ENCODE measurements at places on chromosomes 2 and 18.

DNA sequence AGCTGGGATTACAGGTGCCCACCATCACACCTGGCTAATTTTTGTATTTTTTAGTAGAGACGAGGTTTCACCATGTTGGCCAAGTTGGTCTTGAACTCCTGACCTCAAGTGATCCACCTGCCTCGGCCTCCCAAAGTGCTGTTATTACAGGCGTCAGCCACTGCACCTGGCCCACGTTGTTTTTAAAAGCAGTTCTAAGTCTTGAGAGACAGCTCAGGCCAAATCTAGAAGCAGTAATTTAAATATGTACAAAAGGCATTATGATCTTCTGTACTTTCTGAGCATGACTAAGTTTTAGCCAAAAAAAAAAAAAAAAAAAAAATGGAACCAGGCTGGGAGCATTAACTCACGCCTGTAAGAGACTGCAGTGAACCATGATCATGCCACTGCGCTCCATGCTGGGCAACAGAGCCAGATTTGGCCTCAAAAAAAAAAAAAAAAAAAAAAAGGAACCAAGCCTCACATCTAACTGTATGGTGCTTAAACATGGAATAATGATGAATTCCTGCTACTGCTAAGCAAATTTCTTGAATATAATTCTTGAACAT lies 4.0 kb downstream of the ABHD3 start:
- DNase-seq: no peak

DNA sequence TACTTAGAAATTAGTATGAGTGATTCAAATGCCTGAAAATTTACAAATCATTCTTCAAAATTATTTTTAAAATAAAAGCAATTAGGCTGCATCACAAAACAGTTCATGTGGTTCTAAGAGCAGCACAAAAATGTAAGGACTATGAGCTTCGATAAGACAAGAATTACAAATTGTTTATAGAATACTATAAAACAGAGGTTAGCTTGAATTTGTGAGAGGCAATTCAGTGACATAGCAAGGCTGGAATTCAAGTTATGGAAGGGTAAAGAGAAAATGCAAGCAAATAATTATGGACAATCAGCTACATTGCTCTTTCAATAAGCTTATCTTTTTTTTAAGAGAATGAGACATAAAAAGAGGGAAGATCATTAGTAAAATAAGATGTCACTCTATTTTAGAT lies 7.1 kb upstream of the XIRP2 start:
- DNase-seq: no peak

DNA sequence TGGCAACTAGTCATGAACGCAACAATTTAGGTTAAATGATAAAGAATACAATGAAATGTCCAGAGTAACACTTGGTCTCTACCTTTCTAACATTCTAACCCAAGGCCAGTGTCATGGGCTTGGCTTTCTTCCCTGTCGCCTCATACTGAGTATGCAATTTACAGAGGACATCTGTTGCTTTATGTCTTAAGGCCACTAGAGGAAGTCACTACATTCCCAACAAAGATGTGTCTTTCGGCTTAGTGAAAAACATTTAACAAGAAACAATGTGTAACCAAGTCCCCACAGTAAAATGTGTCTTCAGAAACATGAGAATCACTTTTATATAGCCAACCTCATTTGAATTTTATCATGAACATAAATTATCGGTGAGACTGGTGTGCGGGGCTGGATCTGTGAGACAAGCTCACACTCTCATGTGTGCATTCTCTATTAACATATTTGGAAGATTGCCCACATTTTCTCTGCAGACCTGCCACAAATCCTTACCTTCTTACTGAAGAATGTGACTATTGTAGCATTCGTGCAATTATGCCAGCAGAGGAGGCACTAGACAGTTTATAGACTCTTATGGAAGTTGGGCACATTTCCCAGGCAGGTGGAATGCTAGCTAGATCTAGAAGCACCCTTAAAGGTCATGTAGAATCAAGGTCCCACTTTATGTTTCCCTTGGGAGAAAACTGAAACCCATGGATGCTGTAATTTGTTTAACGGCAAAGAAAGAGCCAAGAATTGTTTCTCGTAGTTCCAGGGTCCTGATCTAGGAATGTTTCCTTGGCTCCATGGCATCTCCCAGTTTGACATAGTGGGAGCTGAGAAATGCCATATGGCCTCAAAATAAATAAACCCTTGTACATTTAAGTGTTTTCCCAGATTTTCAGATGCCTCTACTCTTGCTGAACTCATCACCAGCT lies 101.8 kb downstream of the CD226 start:
- DNase-seq: no peak

DNA sequence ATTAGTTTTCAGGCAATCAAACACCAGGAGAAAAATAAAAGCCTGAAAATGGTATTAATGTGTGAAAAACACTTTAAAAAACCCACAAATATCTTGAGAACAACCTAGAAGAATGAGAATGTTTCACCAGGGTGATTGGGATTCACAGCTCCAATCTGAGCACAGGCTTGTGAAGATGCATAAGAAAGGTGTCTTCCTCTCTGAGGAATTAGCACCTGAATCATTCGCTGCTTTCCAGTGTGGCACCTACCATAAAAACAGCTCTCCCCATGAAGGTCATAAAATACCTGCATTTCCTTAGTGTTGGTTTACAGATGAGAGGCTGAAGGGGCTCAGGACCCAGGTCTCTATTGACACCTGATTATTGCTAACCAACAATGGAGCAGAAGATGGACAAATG lies 499.7 kb upstream of the KLHL29 start:
- no peak for DNase-seq

GRCh38 chr2:230343747-230344146 lies 16.8 kb downstream of the SP140L start:
- DNase-seq: no peak

DNA sequence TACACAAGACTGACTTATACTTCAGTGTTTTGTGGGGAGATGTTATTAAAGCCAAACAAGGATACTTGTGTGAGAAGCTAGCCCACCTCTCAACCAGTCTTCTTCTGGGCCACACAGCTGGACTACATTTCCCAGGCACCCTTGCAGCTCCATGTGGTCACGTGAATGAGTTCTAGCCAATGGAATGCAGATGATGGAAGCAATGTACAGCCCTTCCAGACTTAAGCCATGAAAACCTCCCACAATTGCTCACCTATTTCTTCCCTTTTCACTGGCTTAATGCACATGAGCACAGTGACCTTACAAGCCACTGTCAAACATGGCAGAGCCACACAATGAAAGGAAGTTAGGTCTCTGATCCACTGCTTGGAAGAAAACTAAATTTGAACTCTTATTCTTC lies 20.4 kb upstream of the FEZ2 start:
- DNase-seq: no peak

GRCh38 chr2:37357069-37357468 lies 12.6 kb downstream of the QPCT start:
- no peak for DNase-seq

DNA sequence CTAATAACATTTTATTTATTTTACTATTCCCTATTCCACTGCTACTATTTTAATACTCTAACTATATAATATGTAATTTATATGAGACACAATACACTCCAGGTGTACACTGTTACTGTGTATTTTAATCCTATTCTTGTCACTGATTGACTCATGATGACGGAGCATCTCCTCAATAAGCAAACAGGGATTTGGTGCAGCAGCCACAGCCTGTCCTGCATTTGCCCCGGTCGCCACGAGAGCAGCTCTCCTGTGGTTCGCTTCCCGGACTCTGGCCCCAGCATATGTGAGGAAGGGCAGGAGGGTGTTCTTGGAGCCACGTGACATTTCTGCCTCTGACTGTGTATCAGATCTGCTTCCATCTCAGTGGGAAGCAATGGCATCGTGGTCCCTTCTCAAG lies 74.1 kb upstream of the PXDN start:
- no peak for DNase-seq

GRCh38 chr18:68083131-68083530 lies 566.6 kb upstream of the DSEL start:
- DNase-seq: no peak

- no peak for DNase-seq
These were observed 151.4 kb downstream of the MBD5 start for GRCh38 chr2:148172131-148172753.

- no peak for DNase-seq
These were observed 155.7 kb downstream of the HDAC4 start for GRCh38 chr2:239245107-239245506.

- DNase-seq: no peak
These were observed 107.6 kb upstream of the MSH6 start for GRCh38 chr2:47675196-47675825.

- no peak for DNase-seq
These were observed 65.6 kb downstream of the NRP2 start for GRCh38 chr2:205747829-205748386.

GRCh38 chr2:110771547-110772382 lies 39.4 kb downstream of the ACOXL start:
- DNase-seq: no peak

DNA sequence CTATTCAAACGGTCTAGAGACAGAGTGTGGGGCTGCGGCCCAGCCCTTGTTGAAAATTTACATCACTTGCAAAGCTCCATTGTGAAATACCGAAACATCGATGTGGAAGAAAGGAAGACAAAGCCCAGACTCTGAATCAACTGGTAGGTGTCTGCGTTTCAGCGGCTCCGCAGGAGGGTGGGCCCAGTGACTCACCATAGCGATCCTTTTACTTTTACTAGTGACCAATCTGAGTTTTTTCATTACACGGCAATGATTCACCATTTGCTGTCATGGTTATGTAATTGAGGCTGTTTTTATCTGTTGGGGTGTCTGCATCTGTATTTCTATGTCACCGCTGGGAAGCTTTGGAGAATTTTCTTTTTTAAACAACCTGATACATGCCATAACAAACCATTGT lies 66.6 kb upstream of the ODC1 start:
- DNase-seq: peak; percentile 75

DNA sequence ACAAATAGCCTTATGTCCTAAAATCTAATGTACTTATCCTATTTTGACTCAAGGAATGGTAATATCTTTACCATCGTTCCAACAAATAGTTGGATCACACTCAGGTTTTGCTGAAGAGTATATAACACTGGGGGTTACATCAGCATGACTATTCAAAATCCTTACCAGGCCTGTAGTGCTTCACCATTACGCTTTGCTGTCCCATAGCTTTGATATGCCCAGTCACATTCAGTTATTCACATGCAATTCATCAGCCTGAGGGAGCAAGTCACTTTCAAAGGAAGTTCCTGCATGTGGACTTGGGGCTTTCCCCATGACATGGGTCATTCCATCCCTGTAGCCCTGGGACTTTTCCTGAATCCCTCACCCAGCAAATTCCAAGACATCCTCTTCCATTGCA lies 39.6 kb downstream of the FTCDNL1 start:
- DNase-seq: no peak

Data from T1000 (cell line).